HuH-7.5 (cell line): ENCODE measurements at places on chromosomes 2 and 18.

GRCh38 chr2:85561280-85562212 lies at the start of gene GGCX:
TSS of gene GGCX (minus strand) at chr2:85561493. CDS start at chr2:85561428, 65 bp downstream.
- DNase-seq, result peak; percentile 77

GRCh38 chr2:207619764-207620203 lies 5.4 kb downstream of the METTL21A start:
- DNase-seq, result no peak

GRCh38 chr18:27887711-27888495 lies 289.0 kb downstream of the CDH2 start:
- DNase-seq, result no peak

DNA sequence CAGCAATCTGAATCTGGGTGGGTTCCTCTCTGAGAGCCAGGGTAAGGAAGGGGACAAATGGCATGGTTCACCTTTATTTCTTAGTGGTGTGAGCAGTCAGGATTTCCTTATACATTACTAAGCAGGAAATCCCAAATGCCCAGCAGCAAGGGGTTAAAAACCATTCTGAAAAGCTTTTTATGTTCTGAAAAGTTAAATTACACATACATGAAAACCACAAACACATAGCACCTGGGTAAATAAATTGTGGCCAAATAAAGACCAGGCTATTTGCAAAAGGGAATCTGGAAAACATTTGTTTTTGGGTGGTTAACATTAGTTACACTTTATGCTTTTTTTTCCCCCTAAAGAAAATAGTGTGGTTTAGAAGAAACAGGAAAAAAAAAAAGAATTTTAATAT lies 156.1 kb downstream of the AGPS start:
- no peak for DNase-seq

DNA sequence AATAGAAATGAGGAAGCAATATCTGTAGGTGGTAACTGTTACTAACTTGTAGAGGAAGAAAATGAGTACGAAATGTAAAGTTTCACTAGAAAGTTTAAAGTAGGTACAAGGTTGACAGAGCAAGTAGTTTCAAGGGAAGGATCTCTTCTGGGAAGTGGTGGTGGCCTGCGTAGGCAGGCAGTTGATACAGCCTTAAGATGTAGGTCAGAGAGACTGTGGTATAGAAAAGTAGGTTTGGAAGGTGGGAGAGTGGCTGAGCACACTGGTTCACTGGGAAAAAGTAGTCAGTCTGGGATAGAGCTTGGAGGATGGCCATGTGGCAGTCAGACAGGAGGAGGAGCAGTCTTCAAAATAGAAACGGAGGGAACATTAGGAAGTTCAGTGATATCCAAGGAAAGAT lies 23.5 kb downstream of the KDM3A start:
- no peak for DNase-seq

GRCh38 chr2:218399391-218400166 lies at the start of gene CTDSP1:
TSS of gene CTDSP1 (plus strand) at chr2:218399868. CDS start at chr2:218400091, 223 bp downstream.
- peak; percentile 92 for DNase-seq

- no peak for DNase-seq
Measured at GRCh38 chr2:215626063-215626462, 190.2 kb upstream of the FN1 start.

DNA sequence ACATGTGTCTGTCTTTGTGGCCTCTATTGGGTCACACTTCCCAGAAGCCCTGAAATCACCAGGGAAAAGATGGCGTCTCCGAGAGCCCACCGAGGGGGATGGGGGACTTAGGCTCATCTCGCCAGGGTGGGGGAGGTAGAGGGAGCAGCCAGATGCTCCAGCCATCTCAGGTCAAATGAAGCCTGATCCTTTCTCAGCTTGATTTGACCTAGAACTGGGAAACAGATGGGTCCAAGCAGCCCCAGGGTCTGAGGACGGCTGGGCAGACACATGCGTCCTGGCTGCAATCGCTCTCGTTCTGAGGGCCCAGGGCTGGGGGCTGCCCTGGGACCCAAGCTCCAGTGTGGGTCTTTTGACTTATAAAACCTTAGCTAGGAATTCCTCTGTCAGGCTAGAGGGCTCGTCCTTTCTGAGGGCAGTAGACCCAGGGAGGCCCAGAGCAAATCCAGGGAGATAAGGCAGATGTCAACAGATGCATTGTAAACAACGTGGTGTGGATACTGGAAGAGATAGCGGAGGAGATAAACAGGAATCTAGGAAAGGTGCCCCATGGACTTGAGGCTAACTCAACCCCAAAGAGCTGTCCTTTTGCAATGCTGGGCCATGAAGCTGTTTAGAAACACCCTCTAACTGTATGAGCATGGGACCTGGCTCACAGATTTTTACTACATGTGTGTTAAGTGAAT lies 127.7 kb downstream of the MYCN start:
- peak; percentile 56 for DNase-seq

DNA sequence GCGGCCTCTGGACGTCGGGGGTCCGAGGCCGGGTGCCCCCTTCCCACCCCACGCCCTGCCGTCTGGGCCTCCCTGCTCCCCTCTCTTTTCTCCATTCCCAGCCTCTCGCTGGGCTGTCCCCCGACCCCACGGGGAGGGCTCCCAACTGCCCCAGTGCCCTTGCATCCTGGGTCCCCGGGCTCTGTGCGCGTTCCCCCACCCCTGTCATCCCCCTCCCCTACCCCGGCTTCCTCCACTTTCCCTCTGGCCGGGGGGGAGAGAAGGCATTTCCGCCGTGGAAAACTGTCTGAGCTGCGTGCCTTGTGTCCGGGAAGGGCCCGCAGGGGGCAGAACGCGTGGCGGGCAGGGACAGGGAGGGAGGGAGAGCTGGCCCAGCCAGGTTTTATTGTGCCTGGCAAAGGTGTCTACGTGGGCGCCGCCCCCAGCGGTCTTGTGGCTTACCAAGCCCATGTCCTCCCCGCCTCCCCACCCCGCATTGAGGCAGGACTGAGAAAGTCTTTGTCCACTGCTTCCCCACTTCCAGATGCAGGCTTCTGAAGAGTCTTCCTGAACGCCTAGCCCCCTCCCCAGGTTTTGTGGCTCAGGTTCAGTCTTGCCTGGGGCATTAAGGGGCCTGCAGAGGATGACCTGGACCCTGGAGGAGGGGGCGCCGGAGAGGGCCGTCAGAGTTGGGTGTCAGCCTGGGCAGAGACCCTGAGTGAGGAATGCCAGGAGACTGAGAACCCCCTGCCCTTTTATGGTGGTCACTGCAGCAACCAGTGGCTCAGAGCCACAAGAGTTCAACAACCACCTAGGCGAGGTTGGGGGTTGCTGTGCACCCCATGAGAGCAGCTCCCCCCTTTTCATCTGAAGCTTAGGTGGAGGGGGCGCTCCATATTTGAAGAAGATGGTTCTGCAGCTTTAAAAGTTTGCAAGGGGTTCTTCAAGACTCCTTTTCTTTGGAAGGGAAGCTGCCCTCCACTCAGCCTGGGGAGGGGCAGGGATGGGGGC lies 1.3 kb downstream of the ITM2C start:
- DNase-seq, result peak; percentile 67

DNA sequence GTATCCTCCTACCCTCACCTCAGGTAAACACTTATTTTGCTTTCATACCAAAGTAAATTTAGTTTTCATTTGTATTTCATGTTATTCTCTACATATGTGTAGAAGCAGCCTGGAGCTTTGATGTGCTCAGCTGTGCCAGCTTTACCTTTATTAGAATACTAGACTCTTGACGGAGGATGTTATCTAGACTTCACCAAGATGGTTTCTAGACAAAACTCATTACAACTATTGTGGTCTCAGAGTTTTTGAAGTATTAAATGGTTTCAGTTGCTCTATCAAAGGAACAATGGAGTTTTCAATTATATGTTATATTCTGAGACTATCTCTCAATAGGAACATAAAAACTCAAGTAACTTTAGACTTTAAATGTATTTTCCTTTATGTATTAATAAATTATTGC lies 5.0 kb upstream of the IL18RAP start:
- no peak for DNase-seq

GRCh38 chr2:150859162-150859561 lies 371.7 kb upstream of the RND3 start:
- no peak for DNase-seq

- DNase-seq, result no peak
Measured at GRCh38 chr2:28071221-28071620, 180.7 kb downstream of the BABAM2 start.

DNA sequence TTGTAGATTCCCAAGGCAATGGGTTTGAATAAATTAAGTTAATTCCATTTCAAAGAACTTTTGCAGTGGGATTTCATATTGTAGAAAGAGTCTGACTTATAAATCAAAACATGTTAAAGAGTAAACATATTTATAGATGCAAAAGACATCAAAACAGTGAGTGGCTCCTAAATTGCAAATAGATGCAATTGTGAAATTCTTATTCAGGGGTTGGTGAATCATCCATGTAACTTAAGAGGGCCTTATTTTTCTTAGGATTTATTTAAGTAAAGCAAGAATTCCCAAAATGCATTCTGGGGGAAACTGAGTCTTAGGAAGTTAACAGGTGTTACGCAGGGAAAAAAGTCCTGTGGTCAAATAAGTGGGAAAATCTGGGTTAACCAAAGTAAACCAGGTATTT lies 11.3 kb downstream of the TANC1 start:
- no peak for DNase-seq

GRCh38 chr18:24031318-24031717 lies 16.8 kb downstream of the TTC39C start:
- no peak for DNase-seq

- DNase-seq, result no peak
Measured at GRCh38 chr2:231781798-231782726, 980 bp upstream of the PDE6D start.

GRCh38 chr18:9790261-9790660 lies 82.2 kb downstream of the RAB31 start:
- DNase-seq, result no peak

GRCh38 chr2:201890453-201890852 lies 84.1 kb downstream of the CDK15 start:
- DNase-seq, result no peak
